ENCODE measurements at places on chromosomes 5 and 9.

DNA sequence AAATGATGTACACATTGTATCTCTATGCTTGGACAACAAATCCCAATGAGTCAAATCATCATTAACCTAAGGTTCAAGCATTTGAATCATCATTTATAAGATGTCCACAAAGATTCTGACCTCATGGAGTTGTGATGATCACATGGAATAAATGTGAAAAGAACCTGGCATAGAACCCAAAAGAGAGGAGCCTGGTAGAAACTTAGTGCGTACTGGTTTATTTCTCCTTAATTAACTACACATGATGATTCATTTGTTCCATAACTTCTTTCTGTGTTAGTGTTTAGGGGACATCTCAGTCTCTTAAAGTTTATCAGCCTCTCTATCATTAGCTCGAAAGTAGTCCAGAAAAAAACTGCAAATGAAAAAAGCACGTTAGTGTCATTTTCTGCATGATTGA, 411.6 kb downstream of the BRINP1 start:
- DNase-seq = no peak

GRCh38 chr5:179504600-179505396, 45.6 kb upstream of the RUFY1 start:
- DNase-seq = no peak

DNA sequence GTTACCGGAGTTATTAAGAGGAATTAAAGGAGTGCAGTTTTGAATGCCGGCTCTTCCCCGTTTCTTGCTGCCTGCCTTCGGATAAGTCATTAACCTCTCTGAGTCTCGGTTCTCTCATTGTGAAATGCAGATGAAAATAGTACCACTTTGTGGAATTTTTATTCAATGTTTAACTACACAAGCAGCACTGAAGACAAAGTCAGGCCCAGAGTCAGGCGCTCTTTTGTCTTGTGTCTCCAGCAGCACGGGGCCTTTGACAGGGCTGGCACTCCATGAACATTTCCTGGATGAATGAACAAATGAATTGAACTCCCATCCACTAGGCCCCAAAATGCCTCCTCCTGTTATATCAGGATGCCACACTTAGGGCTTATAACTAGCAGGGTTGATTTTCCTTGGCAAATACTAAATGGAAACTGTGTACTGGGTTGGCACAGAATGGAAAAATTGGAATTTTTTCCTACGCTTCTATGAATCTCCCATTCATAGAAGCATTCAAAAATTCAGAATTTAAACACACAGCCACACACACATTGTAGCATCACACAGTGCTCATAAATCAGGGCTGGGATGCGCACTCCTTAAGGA, 332.8 kb downstream of the MLLT3 start:
- DNase-seq = no peak

GRCh38 chr5:159005062-159005461, 94.7 kb downstream of the EBF1 start:
- no peak for DNase-seq

GRCh38 chr9:114784721-114785279, 21.0 kb downstream of the TNFSF15 start:
- no peak for DNase-seq

DNA sequence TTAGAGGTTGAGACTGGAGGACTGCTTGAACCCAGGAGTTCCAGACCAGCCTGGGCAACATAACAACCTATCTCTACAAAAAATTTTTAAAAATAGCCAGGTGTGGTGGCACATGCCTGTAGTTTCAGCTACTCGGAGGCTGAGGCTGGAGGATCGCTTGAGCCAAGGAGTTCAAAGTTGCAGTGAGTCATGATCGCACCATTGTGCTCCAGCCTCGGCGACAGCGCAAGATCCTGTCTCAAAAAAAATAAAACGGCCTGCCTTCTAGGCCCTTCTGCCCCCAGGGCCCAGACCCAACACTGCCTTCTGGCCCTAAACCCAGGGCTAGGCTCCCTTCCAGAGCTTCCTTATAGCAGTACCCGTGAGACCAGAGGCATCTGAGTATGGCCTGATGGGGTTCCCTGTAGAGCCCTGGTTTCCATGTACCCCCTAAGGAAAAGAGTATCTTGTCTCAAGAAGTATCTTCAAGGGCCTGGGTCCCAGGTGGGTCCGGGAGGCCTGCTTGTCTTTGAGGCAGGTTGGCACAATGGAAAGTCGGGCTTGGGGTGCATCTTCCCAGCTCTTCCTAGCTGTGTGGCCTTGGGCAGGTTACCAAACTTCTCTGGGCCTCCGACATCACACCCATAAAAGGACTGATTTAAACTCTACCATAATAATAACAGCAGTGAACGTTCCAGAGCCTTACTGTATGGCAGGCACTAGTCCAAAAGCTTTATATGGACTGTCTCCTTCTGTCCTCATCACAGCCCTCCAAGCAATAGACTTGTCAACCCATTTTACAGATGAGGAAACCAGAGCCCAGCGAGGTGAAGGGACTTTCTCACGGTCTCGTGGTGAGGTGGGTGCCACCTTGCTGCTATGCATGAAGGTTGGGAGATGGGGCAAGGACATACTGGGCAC, 9.6 kb downstream of the LRRC8A start:
- DNase-seq = no peak

DNA sequence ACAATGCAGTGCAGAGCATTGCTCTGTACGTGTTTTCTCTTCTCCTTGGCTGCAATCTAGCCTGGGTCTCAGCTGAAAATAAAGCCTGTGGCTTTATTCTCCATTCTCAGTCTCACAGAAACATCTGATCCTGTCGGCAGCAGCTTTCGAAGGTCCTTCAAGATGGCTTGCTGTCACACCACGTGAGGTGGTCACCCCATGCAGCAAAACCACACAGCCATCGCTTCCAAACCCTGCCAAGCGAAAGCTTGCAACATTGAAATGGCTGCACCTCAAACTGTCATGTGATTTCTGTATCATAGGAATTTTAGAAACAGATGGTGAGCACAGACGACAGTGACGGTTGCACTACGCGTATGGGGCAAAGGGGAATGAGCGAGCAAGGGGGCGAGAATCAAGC, 98.5 kb upstream of the SMARCA2 start:
- no peak for DNase-seq

DNA sequence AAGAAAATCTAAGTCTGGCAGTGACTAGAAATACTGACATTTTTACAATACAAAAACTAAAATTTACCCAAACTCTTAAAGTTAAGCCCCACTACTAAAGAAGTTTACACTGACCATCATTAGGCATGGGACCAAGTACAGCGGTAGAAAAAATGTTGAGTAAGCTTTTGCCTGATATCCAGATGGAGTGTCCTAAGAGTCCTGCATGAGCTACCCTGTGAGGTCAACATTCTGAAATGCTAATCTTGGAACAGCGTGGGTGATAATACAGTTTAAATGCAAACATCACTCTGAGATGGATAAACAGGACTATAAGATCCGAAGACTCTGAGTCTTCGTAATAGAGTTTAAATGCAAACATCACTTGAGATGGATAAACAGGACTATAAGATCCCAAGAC, 189.7 kb downstream of the DCP2 start:
- no peak for DNase-seq

GRCh38 chr9:112061152-112061740, 113.9 kb downstream of the SUSD1 start:
- peak; percentile 83 for DNase-seq

GRCh38 chr5:24571302-24571701, 73.5 kb downstream of the CDH10 start:
- no peak for DNase-seq

- DNase-seq = no peak
Measured at GRCh38 chr9:91359734-91360470, 1.8 kb downstream of the AUH start.

GRCh38 chr5:10756549-10756948, 4.5 kb downstream of the DAP start:
- no peak for DNase-seq

DNA sequence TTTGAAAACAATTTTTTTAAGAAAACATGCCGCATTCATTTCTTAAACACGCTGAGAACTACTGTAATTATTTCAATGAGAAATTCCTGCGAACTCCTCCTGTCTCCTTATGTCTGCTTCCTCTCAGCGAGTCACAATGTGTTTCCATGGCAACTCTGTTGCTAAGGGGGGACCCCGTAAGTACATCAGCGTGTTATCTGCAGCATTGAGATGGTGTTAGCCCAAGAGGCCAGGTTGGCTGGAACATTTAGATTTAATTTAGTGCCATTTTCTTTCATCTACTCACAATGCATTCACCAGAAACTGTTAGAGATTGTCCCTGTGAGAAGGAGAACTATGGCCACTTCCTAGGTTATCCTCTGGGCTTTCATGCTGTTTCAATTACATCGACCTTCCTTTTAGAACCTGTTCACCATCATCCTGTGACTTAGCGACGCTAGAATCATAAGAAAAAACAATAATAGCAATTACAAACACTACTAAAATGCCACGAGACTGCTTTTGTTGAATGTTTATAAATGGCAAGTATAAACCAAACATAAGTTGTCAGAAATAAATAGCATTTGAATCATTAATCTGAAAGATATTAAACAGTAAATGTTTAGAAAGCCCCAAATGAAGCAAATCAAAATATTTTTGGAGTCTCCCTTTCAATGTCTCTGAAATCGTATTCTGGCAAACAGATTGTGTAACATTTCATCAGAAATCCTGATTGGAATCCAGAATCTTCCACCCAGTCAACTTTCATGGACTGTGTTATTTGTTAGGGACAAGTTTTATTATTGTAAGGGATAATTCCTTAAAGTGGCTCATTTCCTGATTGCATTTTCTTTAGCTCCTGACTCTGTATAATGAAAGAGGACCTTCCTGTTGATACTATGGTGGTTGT, 39.7 kb upstream of the SHC3 start:
- DNase-seq = no peak

- no peak for DNase-seq
Measured at GRCh38 chr9:19231904-19232822, 1.7 kb downstream of the DENND4C start.

- DNase-seq = no peak
Measured at GRCh38 chr5:174323878-174324281, 278.4 kb downstream of the NSG2 start.

GRCh38 chr5:18285257-18285656, 651.0 kb downstream of the TAF11L14 start:
- no peak for DNase-seq

- DNase-seq = no peak
Measured at GRCh38 chr5:110884005-110884404, 145.2 kb downstream of the SLC25A46 start.

- DNase-seq = no peak
Measured at GRCh38 chr5:158013939-158014338, 155.0 kb upstream of the CLINT1 start.

GRCh38 chr5:36058776-36059175, 7.9 kb downstream of the UGT3A2 start:
- DNase-seq = no peak

- no peak for DNase-seq
Measured at GRCh38 chr5:171623551-171624097, 162.0 kb upstream of the SMIM23 start.

GRCh38 chr9:29311221-29311620, 1737.9 kb upstream of the C9orf72 start:
- DNase-seq = no peak

GRCh38 chr5:54103871-54104270, 206.5 kb downstream of the ARL15 start:
- DNase-seq = no peak

DNA sequence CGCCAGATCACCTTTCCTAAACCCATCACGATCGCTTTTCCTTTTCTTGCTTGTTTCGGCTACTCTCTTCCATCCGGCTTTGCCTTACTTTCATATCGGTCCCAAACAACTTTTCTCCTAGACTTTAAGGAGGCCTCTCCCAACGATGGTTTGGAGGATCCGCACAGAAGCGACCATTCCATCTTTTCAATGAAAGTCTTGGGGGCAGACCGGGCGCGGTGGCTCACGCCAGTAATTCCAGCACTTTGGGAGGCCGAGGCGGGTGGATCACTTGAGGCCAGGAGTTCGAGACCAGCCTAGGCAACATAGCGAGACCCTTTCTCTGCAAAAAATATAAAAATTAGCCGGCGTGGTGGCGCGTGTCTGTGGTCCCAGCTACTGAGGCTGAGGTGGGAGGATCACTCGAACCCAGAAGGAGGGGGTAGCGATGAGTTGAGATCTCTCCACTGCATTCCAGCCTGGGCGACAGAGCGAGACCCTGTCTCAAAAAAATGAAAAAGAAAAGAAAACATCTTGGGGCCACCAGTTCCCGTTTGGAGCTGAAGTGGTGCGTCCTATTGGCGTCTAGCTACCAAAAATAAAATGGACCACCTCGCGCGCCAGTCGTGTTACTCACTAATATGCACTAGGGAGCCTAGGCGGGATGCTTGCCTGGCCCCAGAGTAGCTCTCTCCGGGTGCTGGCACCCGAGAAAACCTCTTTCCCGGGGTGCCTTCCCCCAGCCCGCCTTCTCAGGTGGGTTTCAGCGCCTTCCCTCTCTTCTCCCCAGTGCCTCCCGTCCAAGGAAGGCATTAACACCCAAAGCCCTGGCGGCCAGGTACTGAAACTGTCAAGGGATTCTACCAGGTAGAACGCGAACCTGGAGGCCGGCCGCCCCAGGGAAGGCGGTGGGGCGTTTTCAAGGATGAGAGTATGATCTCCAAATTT, 800 bp upstream of the AP3B1 start:
- DNase-seq = no peak

DNA sequence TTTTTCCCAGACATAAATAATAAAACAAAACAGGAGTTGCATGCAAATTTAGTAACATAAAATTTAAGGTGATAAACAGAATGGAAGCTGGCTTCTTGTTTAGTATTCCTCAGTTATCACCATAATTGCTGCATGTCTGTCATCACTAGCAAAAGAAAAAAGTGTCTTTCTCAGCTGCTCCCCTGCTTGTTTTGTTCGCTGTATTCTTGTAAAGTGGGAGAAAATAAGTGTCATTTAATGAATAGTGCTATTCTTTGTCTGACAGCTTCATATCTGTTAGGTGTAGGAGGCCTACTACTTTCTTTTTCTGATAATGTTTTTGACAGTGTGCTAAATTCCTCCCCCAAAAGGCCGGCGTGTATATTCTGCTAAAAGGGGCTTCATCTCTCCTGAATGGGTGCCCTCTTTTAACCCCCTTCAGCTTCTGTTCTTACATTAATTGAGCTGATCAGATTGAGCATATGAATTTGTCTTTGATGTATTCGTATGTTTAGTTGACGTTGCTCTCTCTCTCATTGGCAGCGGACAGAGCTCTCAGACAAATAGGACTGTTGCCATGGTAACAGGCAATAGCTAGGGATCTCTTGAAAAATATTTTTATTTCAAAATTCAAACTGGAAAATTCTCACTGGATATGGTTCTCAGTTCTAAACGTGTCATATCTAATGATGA, 303.8 kb downstream of the KIAA0825 start:
- DNase-seq = no peak

DNA sequence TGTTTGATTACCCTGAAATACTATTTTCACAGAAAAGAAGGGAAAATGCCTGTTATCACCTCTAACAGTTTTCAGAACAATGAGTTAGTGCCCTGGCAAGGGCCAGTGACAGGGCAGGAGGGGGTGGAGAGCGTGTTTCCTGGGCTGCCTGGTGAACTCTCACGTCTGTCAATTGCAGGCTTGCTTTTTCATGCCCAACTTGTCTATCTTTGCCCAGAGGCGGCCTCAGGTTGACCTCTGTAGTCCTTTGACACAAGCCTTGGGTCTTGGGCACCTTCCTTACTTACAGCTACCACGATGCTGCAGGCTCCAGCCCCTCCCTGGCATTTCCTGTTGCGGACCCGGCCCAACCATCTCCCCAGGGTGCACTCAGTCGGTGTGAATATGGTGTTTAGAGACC, 2.2 kb upstream of the CEL start:
- DNase-seq = no peak

- no peak for DNase-seq
Measured at GRCh38 chr5:74402553-74402952, 238.0 kb downstream of the ENC1 start.

All from cardiac septum (tissue), 1 donor.